ENCODE measurements at places on chromosomes 6 and 20. TPM values are rescaled to one million over a fixed set of nuclear protein-coding genes. Genes with fewer than 3 reads are reported as not detected.

The HIVEP2 gene
- polyA plus RNA-seq: 7.6 TPM

DNA sequence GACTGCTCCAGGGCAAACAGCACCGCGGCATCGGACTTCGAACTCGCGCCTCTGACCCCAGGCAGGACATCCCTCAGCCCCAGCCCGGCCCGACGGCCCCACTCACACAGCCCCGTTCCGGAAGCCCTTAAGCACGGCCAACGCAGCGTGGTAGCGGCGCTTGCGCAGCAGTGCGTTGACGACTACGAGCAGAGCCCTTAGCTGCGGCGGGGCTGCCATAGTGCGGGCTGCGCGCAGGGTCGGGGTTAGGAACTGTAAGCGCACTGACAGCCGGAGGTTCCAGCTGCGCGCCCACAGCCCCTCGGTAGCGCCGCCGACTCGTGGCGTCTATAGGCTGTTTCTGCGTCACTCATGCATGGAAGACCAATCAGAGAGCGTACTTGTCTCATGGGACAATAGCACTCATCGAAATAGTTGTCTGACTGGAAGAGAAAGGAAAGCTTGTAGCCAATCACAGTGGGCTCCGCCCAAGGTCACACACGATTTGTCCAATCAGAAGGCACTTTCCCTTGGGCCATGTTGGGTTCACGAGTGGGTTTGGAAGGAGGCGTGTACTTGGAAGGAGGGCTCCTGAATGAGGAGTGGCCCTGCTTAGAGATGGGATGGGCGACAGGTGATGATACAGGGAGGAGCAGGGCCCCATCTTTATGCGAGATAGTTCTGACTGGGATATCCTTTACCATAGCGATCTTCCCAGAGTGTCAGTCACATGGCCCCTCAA, at the start of gene PXMP4:
PXMP4 (minus strand) TSS at position 322 of the 721 bp plus-strand sequence; CDS start at position 219, 103 bp downstream.
- DNase-seq: peak; percentile 92

GRCh38 chr6:4071330-4071729, 7.6 kb downstream of the FAM217A start:
- DNase-seq: no peak

- no peak for DNase-seq
Observed at GRCh38 chr20:62836967-62837490, 20.2 kb downstream of the COL9A3 start.
